ENCODE measurements at places on chromosomes 5 and 9. TPM values are rescaled to one million over a fixed set of nuclear protein-coding genes. Genes with fewer than 3 reads are reported as not detected.

GRCh38 chr5:148841519-148841918, 15.1 kb downstream of the ADRB2 start:
- no peak for DNase-seq

DNA sequence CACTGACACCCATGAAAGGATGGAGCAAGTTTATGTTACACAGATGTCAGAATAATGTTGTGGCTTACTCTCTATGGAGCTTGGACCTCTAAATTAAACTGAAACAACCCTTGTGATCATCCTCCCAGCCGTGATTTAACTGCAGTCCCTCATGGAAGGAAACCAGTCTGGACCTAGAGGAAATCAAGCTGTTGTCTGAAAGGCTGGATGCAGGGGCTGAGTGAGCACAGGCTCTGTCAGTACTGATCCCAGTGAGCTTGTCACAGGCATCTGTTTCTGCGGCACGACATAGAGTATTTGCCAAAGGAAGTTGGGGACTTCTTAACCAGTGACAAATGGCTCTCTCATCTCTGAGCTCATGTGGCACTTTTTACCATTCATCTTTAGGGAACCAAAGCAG, 282.9 kb upstream of the MAP3K1 start:
- DNase-seq = no peak

- no peak for DNase-seq
These were observed 125.8 kb downstream of the PDE4D start for GRCh38 chr5:59767681-59768151.

GRCh38 chr9:78010445-78010844, 21.2 kb downstream of the GNAQ start:
- DNase-seq = no peak

DNA sequence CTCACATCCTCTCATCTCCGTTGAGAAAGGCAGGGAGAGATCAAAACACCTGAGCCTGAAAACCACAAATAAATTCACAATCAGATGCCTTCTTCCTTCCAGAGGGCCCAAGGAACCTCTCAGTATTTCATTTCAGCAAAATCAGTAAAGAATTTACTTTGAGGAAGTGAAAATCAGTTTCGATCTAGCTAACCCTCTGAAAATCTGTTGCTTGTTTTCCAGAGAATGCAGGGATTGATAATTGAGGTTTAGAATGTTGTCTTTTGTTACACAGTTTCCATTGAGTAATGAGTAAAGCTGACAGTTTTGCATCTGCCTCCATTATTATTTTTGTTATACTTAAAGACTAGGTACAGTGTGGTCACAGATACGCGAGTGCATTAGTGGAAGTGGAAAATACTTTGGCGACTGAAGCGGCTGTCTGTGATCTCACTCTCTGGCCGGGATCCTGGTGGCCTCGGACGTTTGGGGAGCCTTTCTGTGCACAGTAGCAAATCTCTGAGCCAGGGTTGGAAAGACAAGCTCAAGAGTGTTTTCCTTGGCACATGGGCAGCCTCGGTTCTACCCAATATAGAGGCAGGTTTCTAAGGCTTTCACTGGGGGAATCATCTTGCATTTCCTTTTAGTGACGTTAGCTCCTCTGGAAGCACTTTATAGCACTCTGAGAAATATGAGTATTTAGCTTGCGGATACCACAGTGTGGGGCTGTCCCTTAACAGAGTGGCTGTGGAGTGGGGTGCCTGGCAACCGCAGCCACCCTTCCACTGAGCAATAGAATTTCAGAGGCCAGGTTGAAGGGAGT, 32.2 kb upstream of the ANGPTL2 start:
- DNase-seq = peak; percentile 90

- DNase-seq = peak; percentile 81
These were observed 1.1 kb downstream of the RICTOR start for GRCh38 chr5:39072925-39073766.

- no peak for DNase-seq
These were observed 40.9 kb upstream of the BNIP1 start for GRCh38 chr5:173103411-173103810.

GRCh38 chr5:179268399-179268952, 76.8 kb downstream of the ADAMTS2 start:
- DNase-seq = peak; percentile 50

Gene TRPM3
- total RNA-seq = 0.90 TPM

Gene PCDH1
- total RNA-seq = 30.2 TPM

Gene MEGF10
- total RNA-seq = 0.19 TPM

Gene ARHGAP26
- 31.8 TPM for total RNA-seq

Gene PCDHGB1
- 2.8 TPM for total RNA-seq
